ENCODE measurements at places on chromosomes 11 and 22. TPM values are rescaled to one million over a fixed set of nuclear protein-coding genes. Genes with fewer than 3 reads are reported as not detected.

DNA sequence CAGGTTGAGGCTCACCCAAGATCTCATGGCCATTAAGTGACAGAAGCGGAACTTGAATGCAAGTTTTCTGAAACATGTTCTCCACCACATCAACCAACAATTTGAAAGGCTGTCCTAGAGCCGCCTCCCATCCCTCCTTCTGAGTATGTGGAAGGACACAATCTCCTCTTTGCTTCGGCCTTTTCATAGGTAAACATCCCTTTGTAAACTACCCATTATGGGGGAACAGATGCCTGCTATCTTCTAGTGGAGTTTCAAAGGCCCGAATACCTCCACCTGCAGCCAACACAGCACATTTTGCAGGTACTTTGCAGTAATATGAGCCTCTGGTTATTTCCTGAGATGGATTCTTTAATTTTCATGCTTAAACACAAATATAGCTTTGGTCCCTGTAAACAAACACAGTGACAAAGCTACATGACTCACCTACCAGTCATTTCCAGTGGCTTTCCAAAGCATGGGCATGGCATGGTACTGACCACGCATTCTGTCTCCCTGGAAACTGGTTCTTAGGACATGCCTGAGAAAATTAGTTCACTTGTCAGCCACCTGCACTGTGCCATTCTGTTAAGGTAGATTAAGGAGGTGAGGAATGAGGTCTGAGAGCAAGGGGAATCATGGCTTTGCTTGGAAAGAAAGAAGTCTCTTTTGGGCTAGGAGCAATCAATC lies 60.2 kb downstream of the EHF start:
- no peak overlapping the region for H3K27ac ChIP-seq
- no peaks in the 10 kb centered on the region for H3K27me3 ChIP-seq
- H3K4me3 ChIP-seq, result no peak overlapping the region
- H3K36me3 ChIP-seq, result no peaks in the 10 kb centered on the region
- DNase-seq, result no peak

DNA sequence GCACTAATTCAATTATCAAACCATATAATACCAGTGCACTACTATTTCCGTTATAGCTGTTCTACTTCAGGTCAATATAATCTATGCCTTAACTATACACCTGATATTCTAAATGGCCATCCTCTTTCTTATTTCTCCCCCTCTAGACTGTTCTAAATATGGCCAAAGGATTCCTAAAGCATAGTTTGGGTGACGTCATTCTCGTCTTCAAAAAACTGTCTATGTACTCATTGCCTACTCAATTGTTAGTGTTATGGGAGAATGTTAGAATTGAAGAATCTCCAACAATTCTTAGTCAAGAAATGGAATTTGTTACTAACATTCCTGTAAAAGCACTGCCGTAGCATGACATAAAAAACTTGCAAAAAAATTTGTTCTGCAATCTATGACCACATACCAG lies 431.1 kb upstream of the ANO3 start:
- H3K27ac ChIP-seq, result no peak overlapping the region
- H3K36me3 ChIP-seq, result no peaks in the 10 kb centered on the region
- no peaks in the 10 kb centered on the region for H3K4me1 ChIP-seq

GRCh38 chr11:43694477-43694876 lies 13.9 kb downstream of the HSD17B12 start:
- H3K4me1 ChIP-seq, result peaks cover 42% of the 10 kb centered on the region
- H3K36me3 ChIP-seq, result no peaks in the 10 kb centered on the region
- no peak overlapping the region for H3K4me3 ChIP-seq
- DNase-seq, result no peak

RASL10A gene
- 1.8 TPM for total RNA-seq

TRIM64 gene
- not detected for total RNA-seq

Data from right atrium auricular region (tissue), 2 donors.